ENCODE measurements at places on chromosomes 11 and 22.
A peak's percentile ranks its signal among the peaks of the same experiment; 100 is the strongest.

DNA sequence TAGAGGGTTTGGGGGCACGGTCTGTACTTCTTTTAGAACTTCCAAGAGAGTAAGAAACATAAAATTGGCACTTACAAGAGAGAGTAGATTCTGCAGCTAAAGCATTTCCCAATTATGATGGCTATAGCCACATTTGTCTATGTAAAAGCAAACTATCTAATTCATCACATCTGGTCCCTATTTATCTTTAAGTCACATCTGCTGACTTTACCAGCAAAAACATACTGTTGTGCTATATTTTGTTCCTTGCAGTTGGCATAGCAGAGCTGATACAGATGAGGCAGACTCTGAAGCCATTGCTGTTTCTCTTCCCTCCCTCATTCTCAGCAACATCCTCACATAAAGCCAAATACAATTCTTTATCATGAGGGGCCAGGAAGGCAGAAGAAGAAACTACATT is 1533.5 kb upstream of the RAG2 start:
- DNase-seq = no peak

DNA sequence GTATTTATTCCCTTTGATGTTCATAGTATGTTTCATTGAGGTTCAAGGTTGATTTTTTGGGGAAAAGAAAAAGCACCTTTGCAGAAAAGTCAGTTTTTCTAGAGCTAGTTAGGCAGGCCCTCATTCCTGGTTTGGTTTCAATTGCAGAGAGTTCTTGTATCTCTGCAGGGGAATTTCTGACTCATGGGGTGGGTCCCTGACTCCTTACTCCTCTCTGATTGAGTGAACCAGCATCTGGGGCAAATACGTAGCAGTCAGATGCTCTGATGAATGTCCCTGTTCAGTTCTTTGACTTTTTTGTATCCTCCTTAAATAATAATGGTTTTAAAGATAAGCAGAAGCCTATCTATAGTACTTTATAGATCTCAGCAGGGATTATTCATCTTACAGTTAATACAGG is 7.7 kb upstream of the NCR3LG1 start:
- peak; percentile 88 for DNase-seq

GRCh38 chr22:39593931-39594285 is 23.4 kb downstream of the CACNA1I start:
- DNase-seq = no peak

DNA sequence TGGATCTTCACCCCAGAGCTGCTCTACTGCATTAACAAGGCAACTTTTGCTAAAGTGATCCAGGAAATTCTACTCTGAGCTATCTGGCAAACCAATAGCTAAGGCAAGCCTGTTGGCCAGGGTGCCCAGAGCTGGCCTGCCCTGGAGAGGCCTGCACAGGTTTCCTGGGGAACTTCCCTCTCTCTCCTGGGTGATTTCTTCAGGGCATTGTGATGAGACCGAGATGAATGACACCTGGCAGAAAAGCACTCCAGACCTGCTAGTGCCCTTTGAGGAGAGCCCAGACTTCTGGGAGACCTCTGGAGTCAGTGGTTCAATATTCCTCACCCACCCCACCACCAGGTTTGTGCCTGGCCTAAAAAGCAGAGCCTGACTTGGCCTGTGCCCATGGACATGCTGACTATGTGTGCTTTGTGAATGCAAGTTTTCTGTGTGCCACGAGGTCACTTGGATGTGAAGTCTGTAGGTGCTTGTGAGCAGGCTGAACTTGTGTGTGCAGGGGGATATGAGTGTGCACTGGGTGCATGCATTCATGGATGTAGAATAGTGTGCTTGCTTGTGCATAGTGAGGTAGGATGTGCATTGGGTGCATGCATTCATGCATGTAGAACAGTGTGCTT is 4.4 kb upstream of the APLNR start:
- DNase-seq = no peak

- no peak for DNase-seq
These were observed 4.8 kb downstream of the LIF start for GRCh38 chr22:30241576-30242371.

- no peak for DNase-seq
These were observed 848 bp upstream of the TRPC6 start for GRCh38 chr11:101584655-101585054.

DNA sequence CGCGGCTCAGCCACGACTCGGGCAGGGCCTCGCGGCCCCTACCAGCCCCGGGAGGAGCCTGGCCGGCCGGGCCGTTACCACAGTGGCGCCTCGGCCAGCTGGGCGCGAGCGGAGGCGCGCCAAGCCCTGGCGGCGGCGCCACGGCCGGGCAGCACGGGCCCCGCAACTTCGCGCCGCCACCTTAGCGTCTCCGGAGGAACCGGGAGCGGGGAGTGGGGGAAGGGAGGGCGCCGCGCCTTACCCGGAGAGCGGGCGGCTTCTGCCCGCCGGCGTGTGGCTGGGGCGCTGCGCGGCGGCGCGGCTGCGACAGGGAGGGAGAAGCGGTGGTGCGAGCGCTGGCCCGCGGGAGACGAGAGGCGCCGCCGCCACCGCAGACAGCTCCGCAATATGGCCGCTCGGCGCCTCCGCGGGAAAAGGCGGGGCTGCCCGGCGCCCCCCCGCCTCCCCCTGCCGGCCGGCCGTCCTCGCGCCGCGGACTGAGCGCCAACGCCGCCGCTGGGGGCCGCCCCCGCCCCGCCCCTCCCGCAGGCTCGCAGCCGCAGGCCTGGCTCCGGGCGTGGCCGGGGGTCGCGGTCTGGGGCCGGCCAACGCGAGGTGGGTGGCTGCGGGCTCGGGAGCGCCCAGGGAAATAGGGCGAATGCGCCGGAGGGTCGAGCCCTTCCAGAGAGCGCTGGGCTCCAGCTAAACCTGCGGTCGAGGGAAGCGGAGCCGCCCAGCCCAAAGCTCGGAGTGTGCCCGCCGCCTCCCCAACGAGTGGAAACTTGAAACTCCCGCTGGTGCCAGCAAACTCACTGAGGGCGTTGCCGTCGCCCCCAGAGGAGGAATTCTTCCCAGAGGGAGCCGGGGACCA is at the start of gene RDX:
Gene RDX (minus strand): TSS at position 389 of the 850 bp plus-strand sequence. CDS start 16,922 bp downstream, outside the sequence.
- no peak for DNase-seq

Data from foreskin keratinocyte (primary cell).